ENCODE measurements at places on chromosomes 7 and 10.

GRCh38 chr7:86768394-86768793, 124.7 kb downstream of the GRM3 start:
- no peak for DNase-seq

DNA sequence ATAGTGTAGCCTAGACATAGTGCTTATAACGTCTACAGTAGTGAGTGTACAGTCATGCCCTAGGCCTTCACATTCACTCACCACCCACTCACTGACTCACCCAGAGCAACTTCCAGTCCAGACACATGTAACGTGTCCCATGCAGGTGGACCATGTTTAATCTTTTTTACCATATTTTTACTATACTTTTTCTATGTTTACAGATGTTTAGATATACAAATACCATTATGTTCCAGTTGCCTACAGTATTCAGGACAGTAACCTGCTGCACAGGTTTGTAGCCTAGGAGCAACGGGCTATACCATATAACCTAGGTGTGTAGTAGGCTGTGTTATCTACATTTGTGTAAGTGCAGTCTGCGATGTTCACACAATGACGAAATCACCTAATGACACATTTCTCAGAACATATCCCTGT, 11.0 kb downstream of the MPP7 start:
- DNase-seq: no peak

- DNase-seq: no peak
Observed at GRCh38 chr10:119517235-119518141, 25.0 kb downstream of the RGS10 start.

DNA sequence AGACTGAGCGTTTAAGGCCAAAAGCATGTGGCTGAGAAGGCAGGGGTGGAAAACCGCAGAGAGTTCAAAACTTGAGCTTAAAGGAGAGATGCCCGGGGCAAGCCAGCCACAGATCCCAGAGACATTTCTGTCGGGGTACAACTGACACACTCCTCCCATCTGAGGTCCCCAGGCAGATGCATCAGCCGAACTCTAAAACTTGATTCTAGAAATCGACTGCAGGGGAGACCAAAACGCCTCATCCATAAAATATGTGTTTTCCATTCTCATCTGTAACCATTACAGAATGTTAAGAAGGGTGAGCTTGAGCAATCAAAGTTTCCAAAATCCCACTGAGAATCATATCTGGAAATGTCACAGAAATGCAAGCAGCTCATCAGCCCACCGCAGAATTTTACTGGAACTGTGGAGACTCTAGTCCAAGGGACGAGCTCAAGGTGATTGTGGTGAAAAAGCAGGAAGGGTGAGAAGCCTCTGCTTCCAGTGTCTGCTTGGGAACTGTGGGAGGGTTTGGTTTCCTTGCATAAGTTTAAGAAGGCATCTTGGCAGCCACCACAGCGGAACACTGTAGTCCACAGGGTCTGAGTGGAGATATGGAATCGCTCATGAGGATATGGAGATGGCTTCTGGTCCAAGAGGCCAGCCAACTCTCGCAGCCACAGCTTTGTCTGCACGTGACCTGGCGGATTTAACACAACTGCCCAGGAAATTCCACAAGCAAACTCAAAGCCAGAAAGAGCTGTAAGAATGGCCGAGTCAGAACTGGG, 249.2 kb downstream of the SFMBT2 start:
- no peak for DNase-seq

DNA sequence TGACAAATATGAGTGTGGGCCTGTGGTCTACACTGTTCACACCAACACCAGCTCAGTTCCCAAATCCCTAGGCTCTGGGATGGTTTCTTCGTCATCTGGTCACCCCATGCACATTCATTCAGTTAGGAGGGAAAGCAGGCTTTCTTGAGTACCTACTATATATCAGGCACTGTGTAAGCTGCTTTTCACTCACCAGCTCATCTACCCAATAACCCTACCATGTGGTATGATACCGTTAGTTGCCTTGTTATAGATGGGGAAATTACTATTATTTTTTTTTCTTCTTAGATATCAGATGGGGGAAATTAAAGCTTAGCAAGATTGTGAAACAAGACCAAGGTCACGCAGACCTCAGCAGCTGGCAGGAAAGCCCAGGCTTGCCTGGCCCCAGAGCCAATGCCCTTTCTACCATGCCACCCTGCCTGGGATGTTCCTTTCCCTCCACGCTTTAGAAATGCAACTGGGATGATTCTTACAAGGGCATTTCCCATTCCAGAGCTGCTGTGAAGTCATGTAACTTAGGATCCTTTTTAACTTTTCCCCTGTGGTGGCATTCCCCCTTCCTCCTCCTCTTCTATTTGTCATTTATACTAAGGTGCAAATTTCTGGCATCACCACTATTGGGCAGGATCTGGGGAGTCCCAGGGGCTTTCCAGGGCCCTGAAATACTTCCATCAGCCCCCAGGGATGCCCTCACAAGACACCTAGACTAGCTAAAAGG, 93.1 kb upstream of the EFCAB10 start:
- DNase-seq: no peak

DNA sequence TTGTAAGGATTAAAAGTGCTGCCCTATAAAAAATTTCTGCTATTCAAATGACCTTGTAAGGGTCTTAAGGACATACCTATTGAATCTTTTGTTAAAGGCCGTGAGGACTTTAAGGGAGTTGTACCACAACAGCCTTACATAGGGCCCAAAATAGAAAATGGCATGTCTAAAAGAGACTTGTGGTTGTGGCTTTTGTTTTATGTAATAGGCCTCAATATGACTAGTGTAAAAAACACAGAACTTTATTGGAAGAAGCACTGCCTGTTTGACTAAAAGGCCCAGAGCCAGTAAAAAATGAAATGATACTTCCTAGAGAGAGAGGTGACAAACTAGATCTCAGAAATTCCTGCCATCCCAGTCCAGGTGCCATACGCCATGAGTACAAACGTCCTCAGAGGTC, 286.6 kb downstream of the SEMA3D start:
- DNase-seq: no peak

DNA sequence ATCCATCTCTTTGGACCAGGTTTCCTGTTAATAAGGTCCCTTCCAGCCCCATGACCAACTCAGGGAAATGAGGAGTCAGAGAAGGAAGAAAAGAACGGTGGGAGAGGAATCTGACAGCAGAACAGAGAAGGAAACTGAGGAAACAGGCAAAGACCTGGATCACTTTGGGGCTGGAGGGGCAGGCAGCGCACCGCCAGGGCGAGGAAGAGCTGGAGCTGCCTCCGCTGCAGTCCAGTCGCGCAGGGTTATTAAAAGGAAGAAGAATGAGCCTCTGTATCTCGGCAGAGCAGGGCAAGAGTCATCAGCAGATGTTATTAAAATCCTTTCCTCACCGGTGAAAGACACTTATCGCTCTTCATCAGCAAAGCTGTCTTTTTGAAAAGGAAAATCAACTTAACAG, 37.7 kb upstream of the R3HCC1L start:
- DNase-seq: no peak

- DNase-seq: no peak
Observed at GRCh38 chr7:38574086-38574485, 57.1 kb downstream of the AMPH start.

Data from progenitor cell of endocrine pancreas (in vitro differentiated cells).